ENCODE measurements at places on chromosomes 5 and 9. TPM values are rescaled to one million over a fixed set of nuclear protein-coding genes. Genes with fewer than 3 reads are reported as not detected.
A peak's percentile ranks its signal among the peaks of the same experiment; 100 is the strongest.

The TTC33 gene
- 18.1 TPM for total RNA-seq

The COL15A1 gene
- 0.81 TPM for total RNA-seq

- H3K4me1 ChIP-seq: peaks cover 30% of the 10 kb centered on the region
- no peaks in the 10 kb centered on the region for H3K36me3 ChIP-seq
- H3K4me3 ChIP-seq: no peak overlapping the region
- no peaks in the 10 kb centered on the region for H3K27me3 ChIP-seq
These were observed 2.2 kb upstream of the GZMK start for GRCh38 chr5:55021821-55022220.

DNA sequence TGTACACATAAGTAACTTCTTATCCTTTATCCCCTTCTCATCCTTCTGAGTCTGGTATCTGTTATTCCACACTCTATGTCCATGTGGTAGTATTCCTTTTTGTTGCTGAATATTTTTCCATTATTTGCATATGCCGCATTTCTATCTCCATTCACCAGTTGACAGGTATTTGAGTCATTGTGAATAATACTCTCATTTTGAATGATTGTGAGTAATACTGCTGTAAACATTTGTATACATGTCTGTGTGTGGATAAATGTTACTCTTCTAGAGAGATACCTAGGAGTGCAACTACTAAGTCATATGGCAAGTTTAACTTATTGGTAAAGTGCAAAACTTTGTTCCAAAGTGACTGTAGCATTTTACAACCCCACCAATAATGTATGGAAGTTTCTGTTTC lies 15.6 kb downstream of the RIC1 start:
- no peak overlapping the region for H3K4me3 ChIP-seq
- no peak overlapping the region for H3K27ac ChIP-seq
- no peak for DNase-seq
- peaks cover 23% of the 10 kb centered on the region for H3K36me3 ChIP-seq

GRCh38 chr5:140220698-140221064 lies 45.7 kb downstream of the CYSTM1 start:
- H3K4me1 ChIP-seq: peaks cover 15% of the 10 kb centered on the region
- no peak overlapping the region for H3K27ac ChIP-seq
- no peaks in the 10 kb centered on the region for H3K36me3 ChIP-seq

- H3K4me1 ChIP-seq: peaks cover 23% of the 10 kb centered on the region
- H3K27me3 ChIP-seq: no peaks in the 10 kb centered on the region
- H3K4me3 ChIP-seq: no peak overlapping the region
- no peak for DNase-seq
- H3K36me3 ChIP-seq: no peaks in the 10 kb centered on the region
These were observed 14.6 kb upstream of the F2RL1 start for GRCh38 chr5:76804266-76804665.

GRCh38 chr5:173707392-173707791 lies 90.9 kb upstream of the BOD1 start:
- H3K4me3 ChIP-seq: no peak overlapping the region
- H3K27me3 ChIP-seq: peaks cover 8% of the 10 kb centered on the region

- H3K27ac ChIP-seq: no peak overlapping the region
- no peak for DNase-seq
- no peaks in the 10 kb centered on the region for H3K4me1 ChIP-seq
- no peaks in the 10 kb centered on the region for H3K36me3 ChIP-seq
- H3K27me3 ChIP-seq: no peaks in the 10 kb centered on the region
These were observed 337.8 kb downstream of the PTPRD start for GRCh38 chr9:10274988-10275387.

DNA sequence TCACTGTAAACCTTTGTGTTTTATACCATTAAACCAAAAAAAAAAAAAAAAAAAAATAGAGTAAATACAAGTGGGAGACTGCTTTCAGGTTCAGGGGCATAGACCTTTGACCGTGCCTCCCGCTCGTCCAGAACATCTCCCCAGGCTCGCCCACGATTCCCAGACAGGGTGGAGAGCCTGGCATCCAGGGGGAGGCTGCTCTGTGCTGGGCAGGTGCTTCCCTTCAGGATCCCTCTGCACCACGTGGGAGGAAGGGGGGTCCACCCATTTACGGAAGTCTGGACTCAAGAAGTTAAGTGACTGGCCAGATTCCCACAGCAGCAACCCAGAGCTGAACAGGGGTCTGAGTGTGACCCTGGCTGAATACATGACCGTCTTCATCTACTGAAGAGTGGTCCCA lies 125.4 kb upstream of the LMX1B start:
- no peak overlapping the region for H3K4me3 ChIP-seq
- H3K36me3 ChIP-seq: peaks cover 6% of the 10 kb centered on the region
- no peaks in the 10 kb centered on the region for H3K27me3 ChIP-seq
- no peaks in the 10 kb centered on the region for H3K4me1 ChIP-seq

DNA sequence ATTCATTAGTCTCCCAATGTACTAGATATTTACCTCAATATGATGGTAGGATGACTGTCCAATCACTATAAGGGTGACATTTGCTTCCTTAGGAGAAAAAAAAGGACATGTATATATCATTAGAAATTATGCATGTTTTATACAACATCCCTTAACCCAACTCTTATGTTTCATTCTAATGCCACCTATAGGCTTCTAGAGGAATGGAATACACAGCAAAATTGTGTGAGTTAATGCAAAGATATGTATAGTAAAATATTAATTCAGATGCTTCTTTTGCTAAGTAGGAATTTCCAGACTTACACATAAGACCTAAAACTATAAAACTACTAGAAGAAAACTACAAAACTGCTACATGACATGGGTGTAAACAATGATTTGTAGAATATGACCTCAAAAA lies 3.5 kb downstream of the PRXL2C start:
- no peaks in the 10 kb centered on the region for H3K27me3 ChIP-seq
- H3K27ac ChIP-seq: peak overlapping the region; percentile 50
- no peak overlapping the region for H3K4me3 ChIP-seq
- H3K36me3 ChIP-seq: peaks cover 24% of the 10 kb centered on the region
- DNase-seq: no peak

- no peaks in the 10 kb centered on the region for H3K36me3 ChIP-seq
- no peak overlapping the region for H3K27ac ChIP-seq
- H3K4me1 ChIP-seq: peaks cover 2% of the 10 kb centered on the region
- DNase-seq: peak; percentile 40
These were observed 21.5 kb upstream of the LPCAT1 start for GRCh38 chr5:1545126-1545804.

DNA sequence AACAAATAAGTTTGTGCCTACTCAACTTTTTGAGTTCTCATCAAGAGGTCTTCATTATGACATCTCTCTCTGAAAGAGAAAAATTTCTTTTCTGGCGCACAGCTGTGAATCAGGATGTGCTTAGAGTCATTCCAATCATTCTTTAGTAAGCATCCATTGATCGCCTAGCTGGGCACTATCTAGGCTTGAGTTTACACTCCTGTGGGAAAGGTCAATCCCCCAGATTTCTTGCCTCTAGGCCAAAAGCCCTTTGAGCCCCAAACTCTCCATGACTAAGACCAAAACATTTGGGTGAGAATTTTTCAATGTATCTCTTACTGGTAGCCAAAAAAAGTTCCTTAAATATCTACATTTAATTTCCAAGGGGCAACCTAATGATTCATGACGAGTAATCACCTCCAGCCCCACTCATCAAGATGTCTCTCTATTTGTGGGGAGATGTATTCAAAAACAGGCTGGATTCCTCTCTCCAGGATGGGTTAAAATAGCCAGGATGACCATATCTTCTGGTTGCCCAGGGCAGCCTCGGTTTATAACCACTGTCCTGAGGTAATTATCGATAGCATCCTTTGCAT lies 101.7 kb downstream of the GNA14 start:
- H3K36me3 ChIP-seq: peaks cover 2% of the 10 kb centered on the region
- no peak overlapping the region for H3K4me3 ChIP-seq
- peaks cover 4% of the 10 kb centered on the region for H3K27me3 ChIP-seq
- no peak for DNase-seq
- no peak overlapping the region for H3K27ac ChIP-seq

DNA sequence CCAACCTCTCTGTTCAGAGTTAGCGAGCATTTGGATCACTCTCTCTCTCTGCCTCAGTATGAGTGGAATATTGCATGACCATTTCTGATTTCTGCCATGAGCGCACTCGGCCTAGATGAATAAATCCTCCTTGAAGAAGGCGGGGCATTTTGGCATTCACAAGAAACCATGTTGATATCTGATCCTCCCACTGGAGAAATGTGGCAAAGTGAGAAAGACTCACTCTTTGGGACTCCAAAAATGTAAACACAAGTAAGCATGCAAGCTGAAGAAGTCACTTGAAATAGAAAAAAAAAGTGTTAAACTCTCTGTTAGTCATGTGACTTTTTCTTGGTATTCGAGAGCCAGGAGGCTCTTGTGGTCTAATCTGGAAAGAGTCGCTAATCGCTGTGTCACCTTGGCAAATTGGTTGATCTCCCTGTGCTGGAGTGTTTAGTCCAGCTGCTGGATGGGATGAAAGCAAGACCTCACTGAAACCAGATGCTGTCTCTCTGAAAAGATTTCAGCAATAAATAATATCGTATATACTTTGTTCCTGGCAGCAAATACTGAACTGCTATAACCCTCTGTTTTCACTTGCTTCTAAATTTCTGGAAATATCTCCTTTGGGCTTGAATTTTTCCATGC lies 95.5 kb downstream of the GHR start:
- H3K36me3 ChIP-seq: no peaks in the 10 kb centered on the region
- DNase-seq: no peak
- no peak overlapping the region for H3K27ac ChIP-seq
- no peaks in the 10 kb centered on the region for H3K27me3 ChIP-seq
- H3K4me3 ChIP-seq: no peak overlapping the region

DNA sequence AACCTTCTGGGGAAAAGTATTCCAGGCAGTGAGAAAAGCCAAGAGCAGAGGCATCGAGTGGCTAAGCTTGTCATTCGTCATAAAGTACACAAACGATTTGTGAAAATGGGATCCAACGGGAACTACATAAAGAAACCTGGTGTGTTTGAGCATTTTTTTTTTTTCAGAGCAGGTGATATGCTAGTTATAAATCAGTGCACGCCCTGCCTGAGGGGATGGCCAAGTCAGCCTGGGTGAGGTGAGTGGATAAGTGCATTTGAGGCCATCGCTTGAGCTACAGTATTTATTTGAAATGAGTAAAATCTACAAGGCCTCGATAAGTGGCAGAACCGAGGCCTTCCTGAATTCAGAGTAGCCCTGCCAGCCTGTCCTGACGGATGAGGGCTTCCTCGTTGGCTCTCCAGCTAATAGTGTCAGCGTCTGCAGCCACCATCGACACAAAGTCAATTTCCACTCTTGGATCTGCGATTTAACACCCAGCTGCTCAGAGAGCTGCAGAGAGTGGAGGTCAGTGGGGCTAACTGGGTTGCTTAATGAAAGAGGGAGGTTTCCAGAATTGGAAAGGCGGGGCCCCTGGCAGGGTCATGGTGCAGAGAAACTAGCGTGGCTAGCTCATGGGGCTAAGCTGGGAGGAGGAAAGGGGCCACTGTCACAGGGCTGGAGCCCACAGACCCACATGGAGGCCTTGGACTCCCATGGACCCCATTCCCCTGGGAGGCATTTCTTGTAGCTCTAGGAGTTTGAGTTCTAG lies 27.3 kb downstream of the PPARGC1B start:
- no peak overlapping the region for H3K4me3 ChIP-seq
- H3K36me3 ChIP-seq: no peaks in the 10 kb centered on the region
- DNase-seq: no peak
- no peaks in the 10 kb centered on the region for H3K27me3 ChIP-seq

All from osteocyte (in vitro differentiated cells).